ENCODE measurements at places on chromosomes 11 and 22.
A peak's percentile ranks its signal among the peaks of the same experiment; 100 is the strongest.

DNA sequence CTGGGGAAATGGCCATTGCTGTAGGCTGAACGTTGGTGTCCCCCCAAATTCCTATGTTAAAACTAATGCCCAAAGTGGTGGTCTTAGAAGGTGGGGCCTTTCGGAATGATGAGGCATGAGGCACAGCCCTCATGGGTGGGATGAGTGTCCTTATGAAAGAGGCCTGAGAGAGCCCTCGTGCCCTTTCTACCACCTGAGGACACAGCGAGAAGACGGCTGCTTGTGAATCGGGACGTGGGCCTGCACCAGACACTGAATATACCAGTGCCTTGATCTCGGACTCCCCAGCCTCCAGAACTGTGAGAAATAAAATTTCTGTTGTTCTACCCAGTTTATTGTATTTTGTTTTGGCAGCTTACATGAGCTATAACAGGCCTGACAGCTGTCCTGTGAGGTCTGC lies 162.9 kb upstream of the B3GAT1 start:
- DNase-seq, result no peak

- DNase-seq, result no peak
Measured at GRCh38 chr11:70302419-70302752, 31.9 kb downstream of the PPFIA1 start.

GRCh38 chr11:99370549-99371216 lies 349.9 kb downstream of the CNTN5 start:
- no peak for DNase-seq

DNA sequence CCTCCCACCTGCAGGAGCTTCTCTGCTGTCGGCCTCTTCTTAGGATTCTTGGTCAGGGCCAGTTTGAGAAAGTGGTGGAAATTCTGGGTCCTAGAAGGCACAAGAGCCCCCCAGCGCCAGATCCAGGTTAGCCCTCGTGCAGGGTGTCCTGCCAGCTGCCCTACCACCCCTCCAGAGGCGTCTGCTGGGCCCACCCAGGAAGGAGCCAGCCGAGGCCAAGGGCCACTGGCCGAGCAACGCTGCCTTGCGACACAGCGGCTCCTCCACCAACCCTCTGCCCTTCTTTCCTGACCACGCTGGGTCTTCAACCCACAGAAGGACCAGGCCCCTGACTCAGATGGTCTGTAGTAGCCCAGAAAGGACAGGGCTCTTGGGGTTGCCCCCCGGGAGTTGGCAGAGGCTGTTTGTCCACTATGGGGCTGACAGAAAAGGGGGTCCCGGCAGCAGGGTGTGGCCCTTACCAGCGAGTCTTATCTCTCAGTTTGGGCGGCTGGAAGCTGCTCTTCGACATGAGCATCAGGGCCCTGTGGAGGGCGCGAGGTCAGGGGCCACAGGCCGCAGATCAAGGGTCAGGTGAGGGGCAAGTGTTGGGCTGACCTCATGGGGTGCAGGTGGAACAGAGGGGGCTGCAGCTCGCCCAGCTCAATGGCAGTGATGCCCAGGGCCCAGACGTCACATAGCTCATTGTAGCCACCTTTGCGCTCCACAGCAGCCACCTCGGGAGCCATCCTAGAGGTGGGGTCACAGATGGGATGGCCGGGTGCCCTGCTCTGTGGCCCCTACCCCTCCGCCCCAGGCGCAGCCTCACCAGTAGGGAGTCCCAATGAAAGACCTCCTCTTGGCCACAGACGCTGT lies 2.5 kb downstream of the MAP4K2 start:
- DNase-seq, result no peak

GRCh38 chr11:131278472-131278871 lies 91.9 kb upstream of the NTM start:
- no peak for DNase-seq

DNA sequence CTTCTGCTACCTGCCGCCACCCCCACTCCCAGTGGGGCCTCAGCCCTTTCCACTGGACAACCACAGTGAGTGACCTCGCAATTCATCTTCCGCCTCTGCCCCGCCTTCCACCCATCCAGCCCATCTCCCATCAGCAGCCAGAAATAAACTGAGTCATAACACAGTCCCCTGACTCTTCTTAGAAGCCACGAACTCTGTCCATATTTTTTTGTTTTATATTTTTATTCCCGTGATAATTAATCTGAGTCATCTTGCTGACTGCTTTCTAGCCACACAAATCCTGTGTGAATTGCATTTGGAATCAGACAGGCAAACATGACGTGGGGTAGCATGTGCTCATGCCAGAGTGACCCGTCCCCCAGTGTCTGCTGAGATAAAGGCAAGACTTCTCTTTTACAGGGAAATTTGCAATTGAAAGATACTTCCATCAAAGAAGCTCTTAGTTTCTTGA lies 7.0 kb downstream of the FADD start:
- DNase-seq, result peak; percentile 27

- DNase-seq, result no peak
Measured at GRCh38 chr22:17262976-17263375, 43.7 kb upstream of the ADA2 start.

DNA sequence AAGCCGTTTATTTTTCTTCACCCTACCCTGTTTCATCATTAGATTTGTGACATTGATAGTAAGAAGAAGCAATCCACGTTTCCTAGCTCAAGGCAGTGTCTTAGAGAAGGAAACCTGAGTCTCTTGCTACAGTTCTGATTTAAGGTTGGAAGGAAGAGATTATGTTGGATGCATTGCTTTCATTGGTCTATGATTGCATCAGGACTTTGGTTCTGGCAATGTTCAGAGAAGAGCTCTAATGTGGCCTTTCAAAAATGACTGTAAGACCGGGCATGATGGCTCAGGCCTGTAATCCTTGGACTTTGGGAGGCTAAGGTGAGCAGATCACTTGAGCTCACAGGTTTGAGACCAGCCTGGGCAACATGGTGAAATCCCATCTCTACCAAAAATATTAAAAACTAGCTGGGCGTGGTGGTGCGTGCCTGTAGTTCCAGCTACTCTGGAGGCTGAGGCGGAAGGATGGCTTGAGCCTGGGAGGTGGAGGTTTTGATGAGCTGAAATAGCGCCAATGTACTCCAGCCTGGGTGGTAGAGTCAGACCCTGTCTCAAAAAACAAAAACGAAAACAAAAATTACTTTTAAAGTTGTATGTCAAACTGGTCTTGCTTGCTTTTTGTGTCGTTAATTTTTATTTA lies 4.1 kb downstream of the NUCB2 start:
- DNase-seq, result no peak

- DNase-seq, result peak; percentile 68
Measured at GRCh38 chr22:19483481-19484244, 3.9 kb downstream of the CDC45 start.

GRCh38 chr11:111183706-111184105 lies 61.8 kb upstream of the POU2AF2 start:
- no peak for DNase-seq

- peak; percentile 67 for DNase-seq
Measured at GRCh38 chr22:31179345-31179744, 19.4 kb downstream of the RNF185 start.

DNA sequence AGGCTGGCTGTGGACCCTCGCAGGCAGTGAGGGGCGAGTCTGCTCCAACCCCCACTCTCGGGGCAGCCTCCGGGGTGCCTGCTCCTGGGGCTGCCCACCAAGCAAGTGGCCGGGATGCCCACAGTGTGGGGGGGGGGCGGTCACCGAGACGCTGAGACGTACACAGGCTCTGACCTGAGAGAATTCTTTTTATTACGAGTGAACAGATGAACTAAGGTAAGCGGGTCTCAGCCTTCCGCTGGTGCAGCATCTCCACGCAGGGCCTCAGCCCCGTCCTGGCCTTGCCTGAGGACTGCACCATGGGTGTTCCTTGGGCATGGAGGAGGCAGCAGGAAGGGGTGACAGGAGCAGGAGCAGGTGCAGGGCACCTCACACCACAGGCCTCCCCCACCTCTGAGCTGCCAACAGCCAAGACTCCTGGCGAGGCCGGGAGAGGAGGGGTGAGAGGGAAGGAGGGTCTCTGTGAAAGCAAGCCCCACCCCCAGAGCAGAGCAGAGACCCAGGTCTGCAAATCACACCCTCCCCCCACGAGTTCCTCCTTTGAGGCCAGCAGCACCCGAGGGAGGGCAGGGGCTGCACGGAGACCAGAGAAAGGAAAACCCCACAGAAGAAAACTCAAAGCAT lies 17.2 kb downstream of the MOB2 start:
- no peak for DNase-seq

- DNase-seq, result no peak
Measured at GRCh38 chr11:117676501-117676900, 120.5 kb downstream of the DSCAML1 start.

- DNase-seq, result no peak
Measured at GRCh38 chr11:61611309-61611708, 30.4 kb upstream of the SYT7 start.

GRCh38 chr11:64247729-64248531 lies 1.2 kb upstream of the PPP1R14B start:
- no peak for DNase-seq

DNA sequence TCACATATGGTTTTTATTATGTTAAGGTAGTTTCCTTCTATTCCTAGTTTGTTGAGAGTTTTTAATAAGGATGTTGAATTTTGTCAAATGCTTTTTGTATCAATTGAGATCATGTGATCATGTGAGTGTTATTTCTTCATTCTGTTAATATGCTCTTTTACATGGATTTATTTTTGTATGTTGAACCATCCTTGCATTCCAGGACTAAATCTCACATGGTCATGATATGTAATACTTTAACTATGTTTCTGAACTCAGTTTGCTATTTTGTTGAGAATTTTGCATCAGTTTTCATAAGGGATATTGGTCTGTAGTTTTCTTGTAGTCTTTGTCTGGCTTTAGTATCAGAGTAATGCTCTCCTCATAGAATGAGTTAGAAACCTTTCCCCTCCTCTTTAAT lies 43.2 kb downstream of the KCNQ1 start:
- no peak for DNase-seq

DNA sequence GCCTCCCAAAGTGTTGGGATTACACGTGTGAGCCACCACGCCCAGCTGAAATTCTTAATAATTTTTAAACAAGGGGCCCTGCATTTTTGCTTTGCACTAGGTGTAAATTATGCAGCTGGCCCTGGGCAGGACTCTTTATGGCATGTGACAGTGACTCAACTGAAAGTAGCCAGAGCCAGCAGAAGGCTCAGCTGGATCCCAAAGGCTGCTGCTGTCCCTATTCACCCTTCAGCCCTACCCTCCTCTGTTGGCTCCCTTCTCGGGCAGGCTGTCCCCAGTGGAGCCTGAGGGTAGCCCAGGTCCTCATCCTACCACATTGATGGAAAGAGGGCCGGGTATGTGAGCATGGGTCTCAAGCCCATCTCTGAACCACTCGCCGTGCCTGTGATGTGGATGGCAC lies 45.6 kb downstream of the CD82 start:
- no peak for DNase-seq

DNA sequence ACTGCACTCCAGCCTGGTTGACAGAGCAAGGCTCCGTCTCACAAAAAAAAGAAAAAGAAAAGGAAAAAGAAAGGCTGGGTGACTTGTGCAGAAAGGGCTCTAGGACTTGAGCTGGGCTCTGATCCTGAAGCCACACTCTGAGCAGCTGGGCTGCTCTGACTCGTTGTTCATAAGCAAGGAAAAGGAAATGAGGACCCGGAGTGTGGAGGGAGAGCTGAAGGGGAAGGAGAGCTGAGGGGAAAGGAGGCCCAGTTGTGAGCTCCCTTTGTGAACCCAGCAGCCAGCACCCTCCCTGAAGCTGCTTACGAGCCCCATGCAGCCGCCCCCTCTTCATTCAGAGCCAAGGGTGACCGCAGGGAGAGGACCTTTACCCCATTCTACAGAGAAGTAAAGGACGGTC lies 12.3 kb upstream of the SH3BP1 start:
- DNase-seq, result no peak

DNA sequence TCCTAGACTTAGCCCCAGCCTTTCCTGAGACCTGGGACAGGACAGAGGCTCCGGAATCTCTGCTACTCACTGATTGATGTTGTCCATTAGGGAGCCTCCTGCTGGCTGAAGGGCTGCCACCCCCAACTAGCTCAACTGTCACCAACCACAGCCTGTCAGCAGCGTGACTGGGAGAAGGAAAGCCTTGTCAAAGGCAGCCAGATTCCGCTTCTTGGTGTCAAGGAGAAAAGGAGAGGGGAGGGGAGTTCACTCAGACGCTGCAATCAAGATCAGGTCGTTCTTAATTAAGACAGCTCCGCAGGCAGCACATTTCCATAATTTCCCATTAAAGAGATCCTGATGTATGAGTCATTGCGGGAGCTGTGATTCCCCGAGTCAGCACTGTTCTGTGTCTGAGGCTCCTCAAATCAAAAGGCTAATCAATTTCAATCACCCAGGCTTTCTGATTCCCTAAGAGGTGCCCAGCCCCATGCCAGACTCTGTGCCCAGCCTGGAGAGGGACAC lies 152.8 kb upstream of the ZBED5 start:
- DNase-seq, result peak; percentile 33

GRCh38 chr11:102546923-102547471 lies 16.4 kb upstream of the MMP7 start:
- DNase-seq, result no peak

GRCh38 chr11:17861036-17861755 lies 126.6 kb downstream of the KCNC1 start:
- DNase-seq, result no peak

DNA sequence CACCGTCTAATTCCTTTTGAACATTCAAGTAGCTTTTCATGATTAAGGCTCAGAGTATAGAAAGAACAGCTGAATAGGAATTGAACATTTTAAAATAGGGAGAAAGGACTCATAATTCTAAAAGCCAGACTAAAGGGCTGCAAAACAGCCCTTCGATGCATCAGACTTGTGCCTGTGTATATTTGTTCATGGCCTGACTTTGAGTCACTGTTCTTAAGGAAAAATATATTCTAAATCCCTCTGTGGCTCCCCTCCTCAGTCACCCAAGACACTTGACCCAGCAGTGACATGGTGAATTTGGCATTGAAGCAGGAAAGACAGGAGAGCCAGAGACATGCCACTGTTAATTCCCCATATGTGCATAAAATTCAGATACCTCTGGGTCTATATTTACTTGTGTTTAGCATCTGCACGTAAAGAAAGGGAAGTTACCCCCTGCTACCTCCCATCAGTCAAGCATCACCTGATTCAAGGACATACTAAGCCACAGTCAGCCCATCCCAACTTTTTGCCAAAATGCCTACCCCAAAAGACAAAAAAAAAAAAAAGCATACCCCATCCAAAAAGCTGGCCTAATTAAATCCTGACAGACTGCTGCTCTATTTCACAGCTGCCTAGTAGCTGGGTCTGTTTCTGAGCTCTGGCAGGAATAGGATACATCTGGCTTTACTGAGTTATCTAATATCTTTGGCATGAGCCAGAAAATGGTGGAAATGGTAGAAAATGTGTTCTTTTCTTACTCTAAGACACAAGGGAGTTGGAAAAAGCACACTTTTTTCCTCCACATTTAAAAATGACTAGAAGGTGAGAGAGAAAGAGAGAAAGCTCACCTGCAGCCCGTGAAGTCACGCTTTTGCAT lies 93.5 kb downstream of the COMMD9 start:
- DNase-seq, result no peak
